CD4-positive, alpha-beta T cell (primary cell): ENCODE measurements at places on chromosomes 5 and 9.

DNA sequence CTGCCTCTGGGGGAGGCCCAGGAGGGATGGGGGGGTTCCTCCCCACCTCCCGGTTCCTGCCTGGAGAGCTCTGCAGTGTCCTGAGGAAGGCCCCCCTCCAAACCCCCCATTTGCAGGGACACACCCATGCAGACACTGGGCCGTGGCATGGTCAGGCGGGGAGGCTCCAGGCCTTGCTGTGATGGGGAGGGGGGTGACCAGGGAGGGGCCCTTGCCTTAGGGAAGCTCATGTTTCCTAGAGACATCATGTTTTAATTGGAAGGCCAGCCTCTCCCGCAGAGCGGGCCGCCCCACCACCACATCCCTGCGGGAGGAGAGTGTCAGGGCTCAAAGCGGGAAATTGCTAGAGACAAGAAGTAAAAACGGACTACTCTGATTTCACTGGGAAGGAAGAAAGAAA lies 12.0 kb downstream of the PRRX2 start:
- DNase-seq = no peak

GRCh38 chr5:87195104-87195591 lies 72.5 kb upstream of the RASA1 start:
- DNase-seq = no peak

- no peak for DNase-seq
These were observed 51.5 kb upstream of the MELK start for GRCh38 chr9:36521148-36521547.

DNA sequence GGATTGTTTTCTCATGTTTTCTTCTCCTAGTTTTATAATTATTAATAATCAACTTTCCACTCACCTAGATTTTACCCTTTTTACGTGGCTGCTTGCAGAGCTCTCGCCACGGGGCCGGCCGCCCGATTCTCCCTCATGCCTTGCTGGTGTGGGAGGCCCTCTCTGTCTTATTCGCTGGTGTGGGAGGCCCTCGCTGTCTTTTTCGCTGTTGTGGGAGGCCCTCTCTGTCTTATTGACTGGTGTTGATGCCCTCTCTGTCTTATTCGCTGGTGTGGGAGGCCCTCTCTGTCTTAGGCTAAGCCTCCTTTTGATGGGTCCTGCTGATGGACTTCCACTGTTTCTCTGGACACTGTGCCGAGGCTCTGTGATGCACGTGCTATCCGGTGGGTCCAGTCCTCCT lies 161.3 kb upstream of the IRX2 start:
- no peak for DNase-seq

DNA sequence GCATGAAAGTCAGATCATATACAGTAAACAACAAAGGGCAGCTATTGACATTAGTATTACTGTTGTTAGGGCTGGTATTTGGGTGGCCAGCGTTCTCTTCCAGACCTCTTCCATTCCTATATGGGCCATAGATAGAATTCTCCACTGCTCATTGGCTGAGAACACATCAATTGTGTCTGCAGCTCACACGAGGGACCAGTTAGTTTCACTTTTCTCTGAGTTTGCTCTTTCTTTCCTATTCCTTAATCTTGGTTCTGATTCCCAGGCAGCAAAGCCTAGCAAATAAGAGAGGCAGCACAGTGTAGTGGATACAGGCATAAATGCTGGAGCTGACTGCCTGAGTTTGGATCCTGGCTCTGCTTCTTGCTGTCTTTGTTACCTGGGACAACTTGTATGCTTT lies 476.4 kb downstream of the SPOCK1 start:
- no peak for DNase-seq

- DNase-seq = no peak
These were observed 22.2 kb upstream of the GLDC start for GRCh38 chr9:6667633-6668280.

- DNase-seq = no peak
These were observed 57.6 kb downstream of the DPYSL3 start for GRCh38 chr5:147452165-147452811.

DNA sequence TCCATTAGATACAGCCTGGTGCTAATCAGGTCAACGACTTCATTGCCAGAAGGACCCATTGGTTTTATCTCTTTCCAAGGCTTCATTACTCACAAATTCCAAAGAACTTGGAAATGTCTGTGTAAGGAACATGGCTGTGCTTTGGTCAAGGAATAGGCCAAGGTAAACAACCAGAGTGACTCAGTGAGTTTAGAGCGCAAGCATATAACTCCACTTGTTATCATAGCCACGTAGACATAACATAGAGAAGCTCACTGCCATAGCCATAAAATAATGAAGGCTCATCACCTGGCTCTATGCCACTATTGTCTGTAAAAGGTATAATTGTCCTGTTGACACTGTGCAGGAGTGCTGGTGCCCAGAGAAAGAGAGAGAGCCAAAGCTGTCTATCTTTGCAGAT lies 139.3 kb upstream of the PLCXD3 start:
- DNase-seq = no peak

GRCh38 chr5:92371171-92371888 lies 988.2 kb upstream of the ARRDC3 start:
- no peak for DNase-seq

DNA sequence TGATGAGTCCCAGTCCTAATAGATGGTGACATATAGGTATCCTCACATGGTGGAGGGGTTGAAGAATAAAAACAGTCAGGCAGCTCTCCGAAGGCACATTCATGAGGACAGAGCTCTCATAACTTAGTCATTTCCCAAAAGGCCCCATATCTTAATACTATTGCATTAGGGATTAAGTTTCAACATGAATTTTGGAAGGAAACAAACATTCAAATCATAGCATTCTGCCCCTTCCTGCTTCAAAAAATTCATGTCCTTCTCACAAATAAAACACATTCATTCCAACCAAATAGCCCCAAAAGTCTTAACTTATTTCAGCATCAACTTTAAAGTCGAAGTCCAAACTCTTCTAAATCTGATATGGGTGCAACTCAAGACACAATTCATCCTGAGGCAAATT lies 277.2 kb upstream of the NR4A3 start:
- DNase-seq = no peak

DNA sequence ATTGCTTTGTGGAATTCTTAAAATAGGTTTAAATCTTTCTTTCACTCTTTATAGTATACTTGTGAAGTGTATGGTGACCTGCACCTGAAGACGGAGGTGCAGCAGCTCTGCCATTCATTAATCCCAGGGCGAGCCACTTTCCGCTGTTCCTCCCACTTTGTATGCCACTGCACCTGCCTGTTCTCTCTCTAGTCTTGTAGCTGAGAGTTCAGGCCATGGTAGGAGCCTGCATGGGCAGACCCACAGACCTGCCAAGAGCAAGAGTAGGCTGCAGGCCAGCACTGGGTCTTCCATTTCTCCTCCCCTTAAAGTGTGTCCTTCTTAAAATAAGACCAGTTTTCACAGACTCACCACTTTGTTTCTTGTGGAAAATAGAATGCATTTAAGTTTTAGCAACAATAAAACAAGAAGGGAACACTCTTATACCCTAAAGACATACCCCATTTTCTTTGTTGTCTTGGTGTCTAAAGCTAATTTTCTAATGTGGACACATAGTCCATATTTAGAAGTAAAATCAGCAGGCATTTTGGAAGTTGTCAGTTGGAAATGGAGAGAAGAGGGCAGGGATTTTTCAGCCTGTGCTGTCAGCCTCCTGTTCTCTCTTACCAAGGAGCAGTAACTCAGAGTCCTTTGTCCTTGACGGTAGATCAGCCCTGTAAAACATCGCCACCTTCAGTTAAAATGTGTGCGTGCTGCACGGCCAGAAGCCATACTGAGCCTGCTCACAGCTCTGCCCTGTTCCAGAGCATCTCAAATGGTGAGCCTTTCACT lies 103.2 kb downstream of the SNCAIP start:
- DNase-seq = no peak

DNA sequence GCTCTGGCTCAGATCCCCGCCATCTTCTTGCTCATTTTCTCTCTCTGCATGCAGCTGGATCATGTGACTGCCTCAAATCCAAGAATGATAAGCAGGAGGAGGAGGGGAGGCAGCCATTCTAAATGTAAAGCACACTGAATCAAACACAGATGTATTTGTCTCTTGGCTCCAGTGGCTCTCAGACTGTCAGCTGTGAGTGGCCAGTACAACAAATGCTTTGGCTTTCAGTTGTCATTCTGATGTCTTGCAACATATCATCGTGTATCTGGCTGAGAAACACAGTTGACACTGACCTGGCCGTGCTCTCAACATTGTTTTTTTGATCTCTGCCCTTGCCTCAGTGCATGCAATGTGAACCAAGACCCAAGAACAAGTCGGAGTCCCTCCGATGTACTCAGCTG lies 233.1 kb downstream of the ADAMTSL1 start:
- DNase-seq = no peak

- DNase-seq = no peak
These were observed 236.8 kb downstream of the SLIT3 start for GRCh38 chr5:169064093-169064492.

GRCh38 chr9:89923174-89923573 lies 318.4 kb downstream of the GADD45G start:
- no peak for DNase-seq

- DNase-seq = no peak
These were observed 91.8 kb upstream of the OR13F1 start for GRCh38 chr9:104412238-104412637.
